Omental fat pad (tissue), 4 donors: ENCODE measurements at places on chromosomes 4 and X. TPM values are rescaled to one million over a fixed set of nuclear protein-coding genes. Genes with fewer than 3 reads are reported as not detected.

- no peak for DNase-seq
These were observed 98.7 kb upstream of the DDIT4L start for GRCh38 chr4:100288811-100289529.

DNA sequence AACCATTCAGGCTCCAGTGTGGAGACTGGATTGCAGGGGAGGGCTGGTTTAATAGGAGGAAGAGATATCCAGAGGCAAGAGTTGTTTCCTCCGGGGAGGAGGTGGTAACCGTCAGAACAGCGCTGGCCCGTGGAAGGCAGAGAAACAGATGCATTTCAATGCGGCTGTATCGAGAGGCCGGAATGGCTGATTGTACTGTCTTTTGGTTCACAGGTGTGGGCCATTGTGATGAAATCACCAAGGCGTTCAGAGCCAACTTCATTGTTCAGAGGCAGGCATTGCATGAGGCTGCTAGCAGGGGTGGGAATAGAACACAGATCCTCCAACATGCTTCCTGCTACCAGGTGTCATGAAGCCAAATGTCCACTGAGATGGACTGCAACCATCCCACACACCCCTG is 53.0 kb downstream of the SHOX start:
- no peak for DNase-seq

GRCh38 chrX:140948827-140949226 is 53.6 kb upstream of the SPANXB1 start:
- no peak for DNase-seq

DNA sequence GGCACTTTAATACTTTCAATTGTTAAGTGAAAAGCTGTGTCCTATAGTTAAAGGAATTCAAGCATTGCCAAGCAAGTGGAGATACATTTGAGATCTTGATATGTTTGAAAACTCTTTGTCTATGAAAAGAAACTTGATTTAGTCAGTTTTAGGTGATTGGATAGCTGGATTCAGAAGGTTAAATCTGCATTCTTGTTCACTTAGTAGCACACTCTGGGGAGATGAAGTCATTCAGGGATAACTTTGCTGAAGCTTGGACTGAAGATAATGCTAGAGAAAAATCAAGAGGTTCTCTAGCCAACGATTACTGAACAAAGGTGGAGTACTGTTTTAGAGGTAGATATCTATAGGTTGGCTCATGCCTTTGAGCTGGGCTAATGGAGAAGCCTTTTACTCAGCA is 90.6 kb downstream of the DCAF8L2 start:
- DNase-seq, result no peak

SH2D1A gene
- 2.0 TPM for total RNA-seq

NRK gene
- 1.9 TPM for total RNA-seq

NXF2B gene
- total RNA-seq, result not detected

AFF2 gene
- total RNA-seq, result 5.7 TPM
